Suppressor macrophage treated with lipopolysaccharide for 4 hours (primary cell): ENCODE measurements at places on chromosomes 11 and 22.

- DNase-seq, result peak; percentile 25
Observed at GRCh38 chr11:17163736-17164135, 44.0 kb downstream of the PIK3C2A start.

- DNase-seq, result no peak
Observed at GRCh38 chr11:1655168-1656060, 25.8 kb downstream of the KRTAP5-5 start.

GRCh38 chr11:25163421-25163820 lies 666.6 kb downstream of the LUZP2 start:
- DNase-seq, result no peak

DNA sequence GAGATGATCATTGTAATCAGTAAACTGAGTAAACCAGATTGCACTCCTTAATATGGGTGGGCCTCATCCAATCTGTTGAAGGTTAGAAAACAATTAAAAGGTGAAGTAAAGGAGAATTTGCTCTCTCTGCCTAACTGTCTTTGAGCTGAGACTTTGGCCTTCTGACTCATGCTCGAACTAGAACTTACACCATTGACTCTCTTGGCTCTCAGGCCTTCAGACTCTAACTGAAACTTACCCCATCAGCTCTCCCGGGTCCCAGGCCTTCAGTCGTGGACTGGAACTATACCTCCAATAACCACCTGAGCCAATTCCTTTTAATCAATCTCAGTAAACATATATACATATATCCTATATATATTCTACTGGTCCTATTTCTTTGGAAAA lies 34.0 kb downstream of the LGR4 start:
- DNase-seq, result no peak

DNA sequence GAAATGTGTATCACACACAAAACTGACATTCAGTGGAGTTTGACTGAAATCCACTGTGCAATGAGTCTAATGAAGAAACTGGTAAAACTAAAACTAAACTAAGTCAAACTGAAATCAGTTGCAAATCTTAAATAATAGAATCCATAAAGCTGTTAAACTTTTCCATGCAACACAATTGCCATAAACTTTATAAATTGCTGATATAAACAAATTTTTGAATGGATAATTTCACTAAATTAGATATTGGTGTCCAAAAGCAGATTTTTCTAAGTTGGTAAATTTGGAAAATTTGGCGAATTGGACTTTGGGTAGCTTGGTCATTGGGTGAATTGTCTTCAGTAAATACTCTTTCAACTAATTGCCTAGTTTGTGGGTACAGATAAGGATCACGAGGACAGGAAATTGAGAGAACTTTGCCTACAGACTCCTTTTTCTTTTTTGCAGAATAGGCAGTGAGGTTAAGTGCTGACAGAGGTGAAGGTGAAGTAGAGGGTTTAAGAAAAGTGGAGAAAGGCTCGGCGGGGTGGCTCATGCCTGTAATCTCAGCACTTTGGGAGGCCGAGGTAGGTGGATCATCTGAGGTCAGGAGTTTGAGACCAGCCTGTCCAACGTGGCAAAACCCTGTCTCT lies 12.8 kb downstream of the MRPL17 start:
- no peak for DNase-seq

GRCh38 chr11:96338910-96339705 lies 3.9 kb downstream of the MAML2 start:
- peak; percentile 91 for DNase-seq

- DNase-seq, result no peak
Observed at GRCh38 chr11:24622262-24622661, 125.4 kb downstream of the LUZP2 start.

- peak; percentile 76 for DNase-seq
Observed at GRCh38 chr11:63635762-63636465, 21.7 kb upstream of the PLAAT3 start.

DNA sequence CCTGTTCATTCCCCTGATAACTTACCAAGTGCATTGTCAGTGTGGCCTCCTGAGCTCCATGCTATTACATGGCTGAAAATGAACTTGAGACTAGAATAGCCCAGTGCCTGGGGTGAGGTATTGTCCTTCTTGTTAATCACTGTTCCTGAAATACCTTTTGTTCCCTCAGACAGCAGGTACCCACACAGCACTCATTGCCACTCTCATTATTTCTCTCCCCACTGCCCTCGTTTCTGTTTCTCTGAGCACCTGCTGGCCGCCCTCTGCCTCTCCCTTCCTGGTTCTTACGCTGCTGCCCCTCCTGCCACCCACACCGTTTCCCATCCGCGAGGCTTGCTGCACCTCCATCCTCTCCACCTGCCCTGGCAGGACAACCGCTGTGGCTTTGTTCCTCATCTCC lies 36.9 kb upstream of the RAB1B start:
- no peak for DNase-seq

DNA sequence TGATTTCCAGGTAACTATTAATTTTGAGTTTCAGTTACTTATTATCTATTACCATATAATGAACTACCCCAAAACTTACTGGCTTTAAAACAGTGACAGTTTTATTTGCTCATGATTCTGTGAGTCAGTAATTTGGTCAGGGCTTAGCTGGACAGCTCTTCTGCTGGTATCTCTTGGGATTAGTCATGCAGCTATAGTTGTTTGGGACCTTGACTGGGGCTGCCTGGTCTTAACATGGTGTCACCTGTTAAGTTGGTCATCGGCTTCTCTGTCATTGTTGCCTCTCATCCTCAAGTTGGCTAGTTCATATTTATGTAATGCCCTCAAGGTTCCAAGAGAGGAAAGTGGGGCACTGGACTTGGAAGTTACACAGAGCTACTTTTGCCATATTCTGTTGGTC lies 177.5 kb downstream of the TMEM135 start:
- no peak for DNase-seq

DNA sequence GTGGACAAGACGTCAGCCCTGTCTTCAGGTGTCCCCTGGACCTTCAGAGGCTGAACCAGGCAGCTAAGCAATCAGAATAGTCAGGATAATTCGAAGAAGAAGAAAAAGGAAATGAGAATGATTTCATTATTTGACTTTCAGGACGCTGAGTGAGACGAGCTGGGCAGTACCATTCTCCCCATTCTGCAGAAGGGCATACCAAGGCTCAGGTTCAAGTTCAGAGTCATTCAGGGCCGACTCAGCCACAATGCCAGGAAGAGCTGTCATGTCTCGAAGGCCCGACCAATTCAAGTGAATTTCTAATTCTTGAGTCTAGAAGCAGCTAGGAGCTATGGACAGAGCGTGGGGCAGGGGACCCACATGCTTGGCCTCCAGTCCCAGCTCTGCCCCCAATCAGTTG lies 33.8 kb upstream of the CD82 start:
- no peak for DNase-seq

- DNase-seq, result peak; percentile 80
Observed at GRCh38 chr22:40922484-40923303, 28.5 kb upstream of the RBX1 start.

DNA sequence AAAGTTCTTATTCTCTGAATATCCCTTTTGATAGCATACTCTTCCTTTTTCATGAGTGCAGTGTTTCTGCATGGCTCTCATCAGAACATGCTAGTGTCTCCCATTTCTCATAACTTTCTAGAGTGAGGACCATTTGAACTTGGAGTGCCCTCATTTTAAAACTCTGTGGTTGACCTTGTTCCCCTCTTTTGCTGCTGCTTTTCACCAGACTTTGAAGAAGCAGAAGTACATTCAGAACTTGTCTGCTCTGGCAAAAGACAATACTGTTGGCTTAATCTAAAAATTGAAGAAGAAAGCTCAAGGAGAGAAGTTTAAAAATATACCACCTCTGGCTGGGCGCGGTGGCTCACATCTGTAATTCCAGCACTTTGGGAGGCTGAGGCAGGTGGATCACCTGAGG lies 35.0 kb downstream of the PPARA start:
- peak; percentile 5 for DNase-seq

GRCh38 chr11:117096201-117096991 lies 1.8 kb downstream of the SIK3 start:
- peak; percentile 52 for DNase-seq

GRCh38 chr11:71148716-71149115 lies 103.7 kb downstream of the SHANK2 start:
- DNase-seq, result no peak

DNA sequence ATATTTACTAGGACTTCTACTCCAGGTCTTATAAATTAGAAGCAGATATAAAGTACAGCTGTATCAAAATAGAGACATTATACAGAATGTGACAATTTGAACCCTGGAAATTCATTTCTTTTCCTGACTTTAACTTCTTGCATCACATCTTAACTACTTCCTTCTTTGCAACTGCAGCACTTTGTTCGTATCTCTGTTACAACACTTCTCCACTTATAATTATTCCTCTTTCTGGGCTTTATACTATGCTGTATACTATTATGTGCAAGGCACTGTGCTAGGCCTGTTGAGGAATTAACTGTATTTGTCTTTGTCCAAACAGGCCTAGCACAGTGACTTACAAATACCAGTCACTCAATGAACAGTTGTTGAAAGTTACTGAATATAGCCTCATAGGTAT lies 1.8 kb upstream of the SLC36A4 start:
- DNase-seq, result peak; percentile 56

DNA sequence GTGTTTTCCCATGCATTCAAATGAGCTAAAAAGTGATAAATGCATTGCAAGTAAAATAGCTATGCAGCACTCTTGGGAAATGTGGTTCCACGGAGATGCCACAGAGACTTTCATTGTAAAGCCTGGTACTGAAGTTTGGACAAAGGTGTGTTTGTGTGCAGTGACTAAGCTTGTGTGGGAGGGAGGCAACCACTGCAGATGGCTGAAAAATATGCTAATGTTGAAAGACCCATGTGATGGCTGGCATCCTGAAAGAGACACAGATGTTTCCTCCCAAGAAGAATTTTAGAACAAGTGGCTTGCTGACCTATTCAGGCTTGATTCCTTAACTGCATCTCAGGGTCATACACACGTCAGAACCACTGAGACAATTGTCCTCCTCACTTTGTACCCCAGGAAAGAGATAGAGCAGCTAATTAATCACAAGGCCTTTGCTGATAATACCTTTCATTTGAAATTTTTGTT lies 73.8 kb downstream of the FAM76B start:
- no peak for DNase-seq

DNA sequence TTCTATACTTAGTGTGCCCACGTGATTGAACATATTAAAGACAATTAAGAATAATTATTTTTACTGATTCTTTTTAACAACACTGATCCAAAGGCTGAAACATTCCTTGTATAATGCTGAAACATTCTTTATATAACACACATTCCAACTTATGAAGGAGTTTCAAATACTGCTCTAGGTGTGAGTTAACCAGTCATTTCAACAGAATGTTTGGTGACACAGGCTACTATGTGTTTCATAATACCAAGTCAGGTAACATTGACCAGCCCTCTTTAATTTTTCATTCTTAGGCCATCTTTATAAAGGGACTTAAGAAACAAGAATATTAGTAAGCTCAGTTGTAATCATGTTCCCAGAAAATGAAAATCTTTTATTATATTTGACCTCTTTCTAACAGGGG lies 136.6 kb downstream of the ELP4 start:
- no peak for DNase-seq

GRCh38 chr22:38038890-38039812 lies 18.1 kb upstream of the PICK1 start:
- no peak for DNase-seq

- no peak for DNase-seq
Observed at GRCh38 chr11:117693344-117693743, 103.7 kb downstream of the DSCAML1 start.

GRCh38 chr11:114106047-114106446 lies 46.5 kb downstream of the ZBTB16 start:
- no peak for DNase-seq

- DNase-seq, result peak; percentile 68
Observed at GRCh38 chr22:26587991-26588613, 1.8 kb downstream of the TPST2 start.

- no peak for DNase-seq
Observed at GRCh38 chr11:19735909-19736498, 23.4 kb downstream of the NAV2 start.

GRCh38 chr11:2447253-2447950 lies 2.6 kb downstream of the KCNQ1 start:
- peak; percentile 21 for DNase-seq

GRCh38 chr11:124481365-124482323 lies 36.1 kb upstream of the OR8B8 start:
- DNase-seq, result peak; percentile 21

- DNase-seq, result no peak
Observed at GRCh38 chr11:27934830-27935145, 173.2 kb downstream of the KIF18A start.

DNA sequence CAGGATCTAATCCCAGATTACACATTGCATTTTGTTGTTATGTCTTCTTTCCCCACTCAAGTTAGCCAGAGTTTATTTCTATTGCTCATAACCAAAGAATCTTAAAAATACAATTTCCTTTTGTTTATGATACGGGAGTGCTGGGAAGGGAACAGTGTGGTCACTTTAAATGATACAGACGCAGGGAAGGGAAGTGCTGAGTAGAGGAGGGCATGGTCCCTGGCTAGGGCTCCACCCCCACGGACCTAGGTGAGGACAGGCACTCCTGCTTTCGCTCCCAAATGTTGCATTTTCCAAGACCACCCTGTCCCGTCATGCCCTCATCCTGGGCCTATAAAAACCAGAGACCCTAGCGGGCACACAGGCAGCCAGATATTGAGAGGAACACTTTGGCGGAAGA lies 30.6 kb upstream of the NARS2 start:
- no peak for DNase-seq
